ENCODE measurements at places on chromosomes 11 and 22.

GRCh38 chr11:86715611-86716010 lies 43.2 kb upstream of the ME3 start:
- no peak for DNase-seq

DNA sequence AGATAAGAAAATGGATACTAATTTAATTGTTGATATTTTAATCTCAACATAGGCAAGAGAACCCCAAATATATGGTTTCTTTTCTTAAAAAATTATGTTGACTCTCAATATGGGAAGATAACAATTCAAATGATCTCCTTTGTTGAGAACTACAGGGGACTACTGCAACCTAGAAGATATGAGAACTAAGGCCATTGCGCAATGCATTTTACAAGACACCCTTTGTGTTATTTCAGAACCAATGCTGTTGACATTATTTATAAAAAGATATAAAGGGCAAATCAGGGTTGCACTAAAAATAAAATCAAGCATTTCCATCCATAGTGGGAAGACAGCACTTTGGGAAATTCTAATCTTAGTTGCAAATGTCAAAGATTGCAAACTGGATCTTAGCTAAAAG lies 322.3 kb downstream of the SOX6 start:
- DNase-seq = no peak

DNA sequence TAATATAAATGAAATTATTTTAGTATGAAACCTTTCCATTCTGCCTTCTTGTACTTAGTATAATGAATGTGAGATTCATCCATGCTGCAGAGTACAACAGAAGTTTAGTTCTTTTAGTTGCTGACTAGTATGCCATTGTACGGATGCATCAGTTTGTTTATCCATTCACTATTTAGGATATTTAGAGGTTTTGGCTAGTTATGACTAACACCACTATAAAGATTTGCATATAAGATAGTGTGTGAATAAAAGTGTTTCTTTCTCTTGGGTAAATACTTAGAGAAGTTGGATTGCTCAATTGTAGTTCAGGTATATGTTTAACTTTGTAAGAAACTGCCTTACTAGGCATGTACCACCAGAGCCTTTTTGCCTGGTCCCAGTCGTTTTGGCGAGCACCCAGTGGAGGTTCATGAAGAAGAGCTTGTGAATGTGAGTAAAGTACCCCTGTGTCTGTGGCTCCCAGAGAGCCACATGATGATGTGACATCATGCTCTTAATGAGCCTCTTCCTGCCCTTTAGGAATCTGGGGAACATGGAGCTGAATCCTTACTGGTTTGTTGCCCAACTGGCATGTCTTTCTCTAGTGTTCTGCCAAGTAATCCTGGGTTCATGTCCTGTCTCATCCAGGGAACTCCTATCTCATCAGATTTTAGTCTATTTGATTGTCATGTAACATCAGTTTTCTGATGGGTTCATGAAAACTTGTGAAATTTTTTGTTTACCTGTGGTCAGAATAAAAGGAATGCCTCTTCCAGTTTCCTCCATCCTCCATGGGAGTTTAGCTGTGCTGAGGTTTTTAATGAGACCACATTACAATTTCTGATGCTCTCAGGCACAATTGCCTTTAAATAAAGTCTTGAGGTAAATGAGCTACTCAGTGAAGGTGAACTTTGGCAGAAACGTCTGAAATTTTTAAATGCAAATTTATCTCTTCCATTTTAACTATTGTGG lies 234.8 kb downstream of the CASP12 start:
- peak; percentile 35 for DNase-seq

- peak; percentile 57 for DNase-seq
These were observed 80.8 kb downstream of the TNRC6B start for GRCh38 chr22:40258501-40258915.

- no peak for DNase-seq
These were observed 14.0 kb downstream of the SAMM50 start for GRCh38 chr22:43969021-43969878.
